ENCODE measurements at places on chromosomes 2 and 18. TPM values are rescaled to one million over a fixed set of nuclear protein-coding genes. Genes with fewer than 3 reads are reported as not detected.

DNA sequence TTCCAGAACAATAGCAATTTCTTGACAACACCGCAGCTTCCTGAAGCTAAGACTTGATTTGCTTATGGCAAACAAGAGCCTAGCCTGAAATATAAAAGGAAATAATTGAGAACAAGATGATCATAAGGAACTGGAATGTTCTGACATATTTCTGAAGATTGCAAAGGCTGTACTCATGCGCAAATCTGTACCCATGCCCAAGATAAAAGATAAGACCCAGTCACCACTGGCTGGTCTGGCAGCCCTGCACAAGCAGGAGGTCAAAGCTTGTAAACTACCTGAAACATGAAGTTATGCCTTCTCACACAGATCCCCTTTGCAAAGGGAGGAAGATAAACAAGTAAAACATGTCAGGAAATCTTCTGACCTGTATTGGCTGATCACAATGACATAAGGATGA is 160.8 kb upstream of the GYPC start:
- no peaks in the 10 kb centered on the region for H3K4me1 ChIP-seq
- no peaks in the 10 kb centered on the region for H3K27me3 ChIP-seq
- H3K36me3 ChIP-seq: no peaks in the 10 kb centered on the region
- no peak for DNase-seq
- no peak overlapping the region for H3K4me3 ChIP-seq

ABCG5 gene
- total RNA-seq: 0.05 TPM

DNA sequence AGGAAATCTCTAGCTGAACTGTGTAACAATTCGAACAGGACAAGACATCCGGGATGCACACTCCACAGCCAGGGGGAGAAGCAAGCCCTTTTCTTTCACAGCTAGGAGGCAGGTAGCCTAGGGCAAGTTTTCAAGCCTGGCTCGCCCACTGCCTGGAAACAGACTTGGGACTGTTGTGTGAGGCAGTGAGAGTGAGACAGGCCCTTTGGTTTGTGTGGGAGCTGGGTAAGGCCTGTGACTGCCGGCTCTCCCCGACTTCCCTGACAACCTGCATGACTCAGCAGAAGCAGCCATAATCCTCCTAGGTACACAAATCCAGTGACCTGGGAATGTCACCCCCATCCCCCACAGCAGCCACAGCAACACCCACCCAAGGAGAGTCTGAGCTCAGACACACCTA is 179.7 kb downstream of the WDPCP start:
- H3K27ac ChIP-seq: no peak overlapping the region
- H3K36me3 ChIP-seq: no peaks in the 10 kb centered on the region
- H3K4me3 ChIP-seq: no peak overlapping the region
- no peaks in the 10 kb centered on the region for H3K4me1 ChIP-seq

GRCh38 chr2:7012141-7012764 is 95.0 kb downstream of the RNF144A start:
- no peak for DNase-seq
- no peak overlapping the region for H3K27ac ChIP-seq
- H3K4me1 ChIP-seq: no peaks in the 10 kb centered on the region
- H3K36me3 ChIP-seq: no peaks in the 10 kb centered on the region
- H3K27me3 ChIP-seq: no peaks in the 10 kb centered on the region

- H3K27ac ChIP-seq: peak overlapping the region; percentile 63
- peaks cover 5% of the 10 kb centered on the region for H3K36me3 ChIP-seq
- H3K4me3 ChIP-seq: peak overlapping the region; percentile 77
- no peak for DNase-seq
- H3K4me1 ChIP-seq: peaks cover 6% of the 10 kb centered on the region
Observed at GRCh38 chr18:11909591-11910026, 1.5 kb upstream of the MPPE1 start.

- no peak overlapping the region for H3K4me3 ChIP-seq
- no peak overlapping the region for H3K27ac ChIP-seq
- no peaks in the 10 kb centered on the region for H3K27me3 ChIP-seq
- no peak for DNase-seq
Observed at GRCh38 chr2:198762441-198762840, 695.3 kb downstream of the SATB2 start.

GRCh38 chr2:152867397-152867796 is 149.0 kb downstream of the ARL6IP6 start:
- H3K27ac ChIP-seq: no peak overlapping the region
- no peaks in the 10 kb centered on the region for H3K4me1 ChIP-seq
- H3K36me3 ChIP-seq: no peaks in the 10 kb centered on the region
- H3K27me3 ChIP-seq: no peaks in the 10 kb centered on the region
- H3K4me3 ChIP-seq: no peak overlapping the region

DNA sequence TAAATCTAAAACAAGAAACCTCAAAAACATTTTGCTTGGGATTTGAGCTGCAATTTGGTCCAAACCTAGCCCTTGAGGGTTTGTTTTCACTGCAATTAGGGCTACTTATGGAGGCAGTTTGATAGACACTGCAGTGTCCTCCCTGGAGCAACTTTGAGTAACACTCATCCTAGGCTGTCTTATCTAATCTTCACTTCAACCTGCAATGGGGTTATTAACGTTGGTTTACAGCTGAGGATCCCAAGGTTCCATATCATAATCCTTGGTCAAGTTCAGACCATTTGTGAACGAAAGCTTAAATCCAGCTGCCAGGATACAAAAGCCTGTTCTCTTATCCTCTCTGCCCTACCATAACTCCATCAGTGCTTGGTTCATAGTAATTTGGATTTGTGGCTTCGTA is 2.5 kb downstream of the ANXA4 start:
- DNase-seq: no peak
- H3K27ac ChIP-seq: no peak overlapping the region
- H3K4me1 ChIP-seq: peaks cover 29% of the 10 kb centered on the region
- no peaks in the 10 kb centered on the region for H3K36me3 ChIP-seq
- H3K4me3 ChIP-seq: no peak overlapping the region
- no peaks in the 10 kb centered on the region for H3K27me3 ChIP-seq

WNT10A gene
- 9.2 TPM for total RNA-seq

KLHL29 gene
- total RNA-seq: 7.7 TPM

KCNE4 gene
- total RNA-seq: 0.21 TPM

GRCh38 chr2:149075853-149076252 is 37.4 kb downstream of the LYPD6B start:
- H3K4me1 ChIP-seq: peaks cover 6% of the 10 kb centered on the region
- 0 out of 2 replicates have a peak overlapping the region, but pooled peaks have one; percentile 40 for H3K27ac ChIP-seq
- no peak for DNase-seq
- H3K36me3 ChIP-seq: no peaks in the 10 kb centered on the region
- no peak overlapping the region for H3K4me3 ChIP-seq

DNA sequence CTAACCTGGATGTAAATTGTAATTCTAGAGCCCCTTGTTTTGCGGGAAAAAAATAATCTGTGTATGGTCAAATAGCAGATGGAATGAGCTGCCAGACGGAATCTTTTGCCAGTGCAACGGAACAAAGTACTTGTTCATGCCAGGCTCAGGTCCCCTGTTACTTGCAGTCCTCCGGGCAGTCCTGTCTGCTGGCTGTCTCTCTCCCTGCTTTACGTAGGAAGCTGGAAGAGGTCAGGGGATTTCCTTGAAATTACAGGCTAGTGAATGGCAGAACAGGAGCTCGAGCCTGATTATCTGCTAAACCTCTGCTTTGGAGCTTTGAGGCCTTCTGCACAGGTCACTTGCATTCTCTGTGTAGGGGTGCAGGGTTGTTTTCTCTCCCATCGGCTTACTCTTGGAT is 54.8 kb downstream of the LRRFIP1 start:
- no peaks in the 10 kb centered on the region for H3K36me3 ChIP-seq
- no peaks in the 10 kb centered on the region for H3K4me1 ChIP-seq
- no peaks in the 10 kb centered on the region for H3K27me3 ChIP-seq
- H3K4me3 ChIP-seq: no peak overlapping the region
- no peak overlapping the region for H3K27ac ChIP-seq

PLCL1 gene
- total RNA-seq: not detected

SERPINB13 gene
- total RNA-seq: not detected

INPP5D gene
- 0.39 TPM for total RNA-seq

DNA sequence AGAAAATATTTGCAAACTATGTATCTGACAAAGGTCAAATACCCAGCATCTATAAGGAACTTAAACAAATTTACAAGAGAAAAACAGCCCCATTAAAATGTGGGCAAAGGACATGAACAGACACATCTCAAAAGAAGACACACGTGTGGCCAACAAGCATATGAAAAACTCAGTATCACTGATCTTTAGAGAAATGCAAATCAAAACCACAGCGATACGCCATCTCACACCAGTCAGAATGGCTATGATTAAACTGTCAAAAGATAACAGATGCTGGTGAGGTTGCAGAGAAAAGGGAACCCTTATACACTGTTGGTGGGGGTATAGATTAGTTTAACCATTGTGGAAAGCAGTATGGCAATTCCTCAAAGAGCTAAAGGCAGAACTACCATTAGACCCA is 64.3 kb upstream of the RBMS1 start:
- no peak overlapping the region for H3K27ac ChIP-seq
- H3K27me3 ChIP-seq: no peaks in the 10 kb centered on the region
- H3K36me3 ChIP-seq: no peaks in the 10 kb centered on the region

DNA sequence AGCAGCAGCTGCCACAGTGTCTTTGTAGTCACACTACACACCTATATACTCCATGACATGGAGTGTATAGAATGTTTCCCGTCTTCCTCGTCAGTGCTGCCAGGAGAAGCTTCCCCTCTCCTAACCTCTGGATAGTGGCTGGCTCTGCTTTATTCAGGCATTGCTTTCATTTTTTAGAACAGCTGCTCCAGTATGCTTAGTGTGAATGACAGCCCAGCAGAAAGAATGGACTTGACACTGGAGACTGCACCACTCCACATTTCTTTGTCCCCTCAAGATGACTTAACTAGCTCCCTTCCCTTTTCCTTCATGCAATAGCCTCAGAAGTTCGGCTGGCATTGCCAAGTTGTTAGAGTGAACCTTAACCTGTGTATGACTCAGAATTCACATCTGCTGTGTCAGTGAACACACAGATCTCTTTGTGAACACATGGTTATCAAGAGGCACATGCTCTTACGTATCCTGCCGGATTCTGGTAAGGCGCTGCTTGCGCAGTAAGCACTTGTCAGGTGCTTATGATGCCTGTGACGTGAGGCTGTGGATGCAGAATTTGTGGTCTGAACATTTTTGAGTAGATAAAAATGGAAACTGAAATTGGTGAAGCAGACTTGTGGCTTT is 73.9 kb downstream of the NEDD4L start:
- peaks cover 5% of the 10 kb centered on the region for H3K4me1 ChIP-seq
- DNase-seq: peak; percentile 69
- no peak overlapping the region for H3K4me3 ChIP-seq
- H3K27me3 ChIP-seq: no peaks in the 10 kb centered on the region
- H3K36me3 ChIP-seq: no peaks in the 10 kb centered on the region

DNA sequence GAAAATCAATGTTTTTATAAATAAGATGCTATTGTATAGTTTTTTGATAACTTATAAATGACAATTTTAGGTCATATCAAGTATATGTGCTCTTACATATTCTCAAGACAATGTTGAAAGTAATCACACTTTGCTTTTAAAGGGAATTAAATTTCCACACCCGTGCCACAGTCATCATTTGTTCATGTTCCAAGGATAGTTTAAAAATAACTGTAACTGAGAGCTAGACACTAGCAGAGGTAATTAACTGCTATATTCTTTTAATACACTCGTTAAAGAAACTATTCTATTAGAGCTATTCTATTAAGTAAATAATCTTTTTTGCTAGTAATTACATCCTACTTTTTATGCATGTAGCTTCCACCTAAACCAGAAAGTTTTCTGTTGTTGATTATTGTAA is 18.0 kb downstream of the GEN1 start:
- no peaks in the 10 kb centered on the region for H3K4me1 ChIP-seq
- no peak for DNase-seq
- no peaks in the 10 kb centered on the region for H3K27me3 ChIP-seq
- no peak overlapping the region for H3K27ac ChIP-seq
- H3K4me3 ChIP-seq: no peak overlapping the region
- H3K36me3 ChIP-seq: peaks cover 53% of the 10 kb centered on the region

DNA sequence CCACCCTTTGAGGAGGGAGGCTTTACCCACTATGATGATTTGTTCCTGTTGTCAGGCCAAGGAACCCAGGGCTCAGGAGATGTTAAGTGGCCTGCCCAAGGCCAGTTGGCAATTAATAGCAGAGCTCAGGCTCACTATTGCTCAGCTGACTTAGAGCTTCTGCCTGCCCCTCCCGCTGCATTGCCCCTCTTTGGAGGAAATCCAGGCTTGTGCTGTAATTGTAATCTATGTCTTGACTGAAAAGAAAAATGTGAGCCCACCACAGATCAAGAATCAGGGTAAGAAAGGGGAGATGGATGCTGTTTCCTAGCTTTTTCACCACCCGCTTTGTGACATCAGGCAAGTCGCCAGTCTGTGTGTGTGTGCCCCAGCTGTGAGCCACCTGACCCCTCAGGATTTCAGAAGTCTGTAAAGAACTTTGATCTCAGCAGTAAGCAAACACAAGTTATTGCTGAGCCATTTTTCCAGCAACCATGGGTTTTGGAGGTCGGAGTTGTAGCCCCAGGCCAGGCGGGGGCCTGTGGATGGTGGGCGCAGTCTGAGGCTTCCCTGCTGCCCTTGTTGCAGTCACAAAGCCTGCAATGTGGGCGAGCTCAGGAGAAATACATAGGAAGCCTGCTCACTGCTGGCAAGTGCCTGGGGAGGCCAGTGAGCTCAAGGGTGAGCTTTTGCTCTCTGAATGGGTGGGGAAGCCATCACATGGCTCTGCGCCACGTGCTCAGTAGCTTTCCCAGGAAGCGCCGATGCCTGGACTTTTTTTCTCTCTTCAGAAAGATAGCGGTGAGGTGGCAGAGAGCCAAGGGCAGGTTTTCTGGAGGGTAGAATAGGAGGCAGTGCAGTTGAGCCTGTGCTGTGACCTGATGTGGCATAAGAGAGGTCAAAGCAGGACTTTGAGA is 6.1 kb downstream of the CABLES1 start:
- H3K27me3 ChIP-seq: no peaks in the 10 kb centered on the region
- H3K36me3 ChIP-seq: no peaks in the 10 kb centered on the region
- DNase-seq: no peak
- H3K4me1 ChIP-seq: peaks cover 77% of the 10 kb centered on the region

ABCB11 gene
- 0.05 TPM for total RNA-seq

DNA sequence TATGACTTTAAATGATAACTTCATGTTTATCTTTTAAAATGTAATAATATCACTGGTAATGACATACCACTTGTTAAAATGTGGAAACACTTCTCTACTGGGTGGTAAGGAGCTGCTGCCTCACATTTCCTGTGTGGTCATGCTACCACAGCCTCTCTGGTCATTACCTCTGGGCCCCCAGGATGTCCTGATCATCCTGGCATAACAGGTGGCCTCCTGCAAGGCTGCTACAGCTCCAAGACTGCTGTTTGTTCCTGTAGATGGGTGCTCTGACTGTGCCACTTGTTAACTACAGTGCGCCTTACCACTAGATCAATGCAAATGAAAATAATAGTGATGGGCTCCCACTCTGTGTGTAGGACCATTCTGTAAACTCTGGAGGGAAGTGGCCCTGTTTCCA is 500.2 kb upstream of the SPRED2 start:
- H3K27me3 ChIP-seq: no peaks in the 10 kb centered on the region
- H3K4me3 ChIP-seq: no peak overlapping the region
- DNase-seq: no peak

AFG3L2 gene
- total RNA-seq: 58.0 TPM

- no peak overlapping the region for H3K27ac ChIP-seq
- no peaks in the 10 kb centered on the region for H3K4me1 ChIP-seq
- no peak for DNase-seq
- no peaks in the 10 kb centered on the region for H3K36me3 ChIP-seq
Observed at GRCh38 chr2:159982270-159982669, 80.1 kb downstream of the PLA2R1 start.

Data from Panc1 (cell line).